ENCODE measurements at places on chromosomes 7 and 10. TPM values are rescaled to one million over a fixed set of nuclear protein-coding genes. Genes with fewer than 3 reads are reported as not detected.

GRCh38 chr7:107078517-107078966, 34.0 kb downstream of the PRKAR2B start:
- DNase-seq: peak; percentile 24

DNA sequence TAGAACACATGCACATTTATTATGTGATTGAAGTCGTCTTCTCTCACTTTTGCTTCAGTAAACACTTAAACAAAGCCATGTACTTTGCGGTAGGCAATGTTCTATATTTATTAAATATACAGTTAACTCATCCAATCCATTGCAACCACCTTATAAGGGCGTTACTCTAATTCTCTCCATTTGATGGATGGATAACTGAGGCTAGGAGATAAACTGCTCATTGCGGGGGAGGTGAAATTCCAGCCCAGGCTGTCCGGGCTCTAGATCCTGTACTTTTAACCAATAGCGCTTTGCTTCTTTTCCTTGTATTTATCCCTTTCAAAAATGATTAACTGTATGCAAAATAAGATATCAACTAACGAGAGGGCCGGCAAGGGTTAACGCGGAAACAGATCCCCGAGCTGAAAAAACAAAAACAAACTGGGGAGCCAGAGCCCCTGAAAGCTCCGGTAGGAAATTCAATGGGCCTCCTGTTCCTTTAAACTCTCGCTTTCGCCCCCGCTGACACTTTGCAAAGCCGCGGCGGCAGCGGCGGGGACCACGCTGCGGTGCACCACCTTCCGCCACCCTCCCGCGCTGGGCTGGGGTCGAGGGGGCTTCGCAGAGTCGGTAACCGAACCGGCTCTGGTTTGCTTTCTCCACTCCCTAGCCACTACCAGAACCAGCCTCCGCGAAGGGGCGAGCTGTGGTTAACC, 1.0 kb upstream of the PLXDC2 start:
- peak; percentile 21 for DNase-seq

DNA sequence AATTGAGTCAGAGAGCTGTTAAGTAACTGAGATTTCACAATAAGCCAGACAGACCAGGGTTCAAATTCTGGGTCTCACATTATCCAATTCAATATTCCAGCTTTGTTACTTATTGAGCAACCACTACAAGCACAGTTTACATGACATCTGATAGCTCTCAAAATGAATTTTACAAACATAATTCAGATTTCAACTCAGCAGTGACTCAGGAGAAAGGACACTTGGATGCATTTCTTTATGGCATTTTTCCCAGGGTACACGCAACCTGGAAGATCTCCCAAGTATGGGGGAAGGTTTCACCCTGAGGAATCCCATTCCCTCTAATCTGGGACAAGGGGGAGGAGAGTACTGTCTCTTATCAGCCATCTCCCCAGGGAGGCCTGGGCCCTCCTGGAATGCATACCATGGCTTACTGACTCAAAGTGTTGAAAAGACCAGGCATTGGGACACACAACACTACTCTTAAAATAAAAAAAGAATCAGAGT, 102.4 kb downstream of the CFTR start:
- no peak for DNase-seq

GRCh38 chr7:30411173-30411572, 67.4 kb downstream of the NOD1 start:
- no peak for DNase-seq

DNA sequence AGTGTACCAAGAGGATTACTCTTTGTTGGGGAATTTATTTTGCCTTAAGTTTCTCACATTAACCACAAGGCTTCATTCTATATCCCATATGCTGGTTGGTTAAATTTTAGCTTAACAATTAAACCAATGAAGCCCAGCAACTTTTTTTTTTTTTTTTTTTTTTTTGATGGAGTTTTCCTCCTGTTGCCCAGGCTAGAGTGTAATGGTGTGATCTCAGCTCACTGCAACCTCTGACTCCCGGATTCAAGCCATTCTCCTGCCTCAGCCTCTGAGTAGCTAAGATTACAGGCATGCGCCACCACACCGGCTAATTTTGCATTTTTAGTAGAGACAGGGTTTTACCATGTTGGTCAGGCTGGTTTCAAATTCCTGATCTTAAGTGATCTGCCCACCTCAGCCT, 75.0 kb upstream of the MKX start:
- no peak for DNase-seq

DNA sequence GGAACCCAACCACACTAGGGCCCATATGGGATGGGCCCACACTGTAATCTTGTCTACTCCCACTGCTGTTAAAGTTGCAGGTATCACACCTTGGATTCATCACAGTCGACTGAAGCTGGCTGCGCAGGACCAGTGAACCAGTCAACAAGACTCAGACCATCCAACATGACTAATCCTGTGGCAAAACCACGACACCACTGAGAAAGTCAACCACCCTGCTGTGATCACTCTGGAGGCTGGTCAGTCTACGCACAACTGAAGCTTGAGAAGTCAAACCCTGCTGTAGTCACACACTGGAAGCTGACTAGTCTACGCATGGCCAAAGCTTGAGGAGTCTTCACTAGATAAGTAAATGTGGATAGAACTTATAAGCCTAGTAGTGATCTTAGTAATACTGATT, 9.6 kb upstream of the CYREN start:
- DNase-seq: peak; percentile 58

DNA sequence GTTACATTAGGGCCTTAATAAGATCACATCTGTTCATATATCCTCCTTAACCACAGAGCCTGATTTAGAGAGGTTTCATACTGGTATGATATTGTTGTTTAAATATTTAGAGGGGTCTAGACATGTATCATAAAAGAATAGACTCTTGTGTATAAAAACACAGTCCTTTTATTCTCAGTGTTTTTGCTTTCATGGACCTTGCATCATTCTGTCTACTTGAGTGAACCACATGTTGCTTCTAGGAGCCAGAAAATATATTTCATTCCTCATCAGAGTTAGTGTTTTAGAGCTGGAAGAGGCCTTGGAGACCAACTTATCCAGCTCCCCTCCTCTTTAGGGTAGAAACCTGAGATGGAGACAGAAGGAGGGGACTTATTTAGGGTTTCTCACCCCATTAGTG, 312.8 kb downstream of the LRMDA start:
- DNase-seq: peak; percentile 12

GRCh38 chr10:13054844-13055243, 45.1 kb upstream of the OPTN start:
- DNase-seq: no peak

Gene ZNF117
- 6.2 TPM for total RNA-seq

Gene GIMAP1
- total RNA-seq: not detected
